ENCODE measurements at places on chromosomes 12 and 14.

DNA sequence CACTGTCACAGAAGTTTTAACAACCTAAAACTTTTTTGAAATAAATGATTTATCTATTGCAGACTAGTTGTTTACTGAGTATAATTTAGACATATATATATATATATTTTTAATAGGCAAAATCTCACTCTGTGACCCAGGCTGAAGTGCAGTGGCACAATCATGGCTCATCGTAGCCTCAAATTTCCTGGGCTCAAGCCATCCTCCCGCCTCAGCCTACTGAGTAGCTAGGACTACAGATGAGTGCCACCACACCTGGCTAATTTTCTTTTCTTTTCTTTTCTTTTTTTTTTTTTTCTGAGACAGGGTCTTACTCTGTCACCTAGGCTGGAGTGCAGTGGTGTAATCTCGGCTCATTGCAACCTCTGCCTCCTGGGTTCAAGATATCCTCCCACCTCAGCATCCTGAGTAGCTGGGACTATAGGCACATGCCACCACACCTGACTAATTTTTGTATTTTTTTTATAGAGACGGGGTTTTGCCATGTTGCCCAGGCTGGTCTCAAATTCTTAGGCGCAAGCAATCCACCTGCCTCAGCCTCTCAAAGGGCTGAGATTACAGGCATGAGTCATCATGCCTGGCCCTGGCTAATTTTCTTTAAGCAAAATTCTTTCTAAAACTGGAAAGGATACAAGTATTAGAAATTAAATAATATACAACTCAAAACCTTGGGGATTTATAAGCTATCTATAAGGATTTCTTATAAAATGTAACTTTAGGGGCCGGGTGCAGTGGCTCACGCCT lies 23.1 kb downstream of the EEA1 start:
- no peak for DNase-seq

- DNase-seq, result no peak
Measured at GRCh38 chr12:56885316-56885715, 48.9 kb downstream of the SDR9C7 start.

DNA sequence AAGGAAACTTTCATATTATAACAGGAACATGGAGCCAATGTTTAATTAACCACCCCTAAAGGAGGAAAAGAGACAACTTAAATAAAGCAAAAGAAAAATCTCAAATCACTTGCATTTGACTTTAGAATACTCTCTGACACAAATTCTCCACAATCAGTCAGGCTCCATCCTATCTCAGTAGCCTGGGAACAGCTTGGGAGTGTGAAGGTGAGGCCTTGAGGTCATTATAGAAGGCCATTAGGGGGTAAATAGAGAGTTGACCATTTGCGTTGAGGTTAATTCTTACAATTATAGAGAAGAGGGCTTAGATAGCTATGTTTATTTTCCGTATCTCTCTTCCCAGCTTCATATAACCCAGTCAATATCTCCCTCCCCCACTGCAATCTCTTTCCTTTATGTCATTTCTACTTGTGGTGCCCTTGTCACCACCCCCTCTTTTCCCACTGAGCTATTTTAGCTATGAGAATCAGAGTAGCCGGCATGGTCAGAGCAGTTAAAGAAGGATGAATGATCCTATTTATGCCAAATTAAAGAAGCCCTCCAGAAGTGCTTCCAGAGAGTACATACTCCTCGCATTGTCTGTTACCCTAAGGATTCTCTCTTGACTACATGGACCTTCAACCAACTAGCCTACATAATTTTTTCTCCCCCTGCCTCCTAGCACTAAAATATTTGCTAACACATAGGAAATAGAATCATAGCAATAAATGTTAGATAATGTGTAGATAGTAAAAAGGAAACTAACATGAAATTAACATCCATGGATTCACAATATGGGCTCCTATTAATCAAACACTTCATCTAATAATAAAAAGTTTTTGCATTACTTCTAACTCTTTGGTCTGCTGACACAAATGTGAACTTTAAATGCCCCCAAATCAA lies 135.2 kb upstream of the KRR1 start:
- DNase-seq, result no peak

GRCh38 chr12:53186745-53187144 lies 6.0 kb upstream of the CSAD start:
- DNase-seq, result no peak

GRCh38 chr12:3033539-3033867 lies 43.7 kb upstream of the TSPAN9 start:
- no peak for DNase-seq

- DNase-seq, result no peak
Measured at GRCh38 chr14:30949651-30950050, 75.3 kb downstream of the COCH start.

DNA sequence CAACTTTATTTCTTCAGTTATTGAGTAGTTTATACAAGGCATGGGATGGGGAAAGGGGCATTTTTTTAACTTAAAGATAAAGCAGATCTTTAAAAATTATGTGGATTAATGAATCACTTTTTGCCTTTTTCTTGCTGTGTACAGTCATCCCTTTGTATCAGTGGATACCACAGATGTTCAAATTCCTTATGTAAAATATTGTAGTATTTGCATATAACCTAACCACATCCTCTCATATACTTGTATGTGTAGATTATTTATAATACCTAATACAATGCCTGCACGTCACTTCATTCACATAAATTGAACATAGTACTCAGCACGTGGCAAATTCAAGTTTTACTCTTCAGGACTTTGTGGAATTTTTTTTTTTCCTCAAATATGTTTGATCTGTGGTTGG lies 66.5 kb upstream of the MON2 start:
- DNase-seq, result no peak

DNA sequence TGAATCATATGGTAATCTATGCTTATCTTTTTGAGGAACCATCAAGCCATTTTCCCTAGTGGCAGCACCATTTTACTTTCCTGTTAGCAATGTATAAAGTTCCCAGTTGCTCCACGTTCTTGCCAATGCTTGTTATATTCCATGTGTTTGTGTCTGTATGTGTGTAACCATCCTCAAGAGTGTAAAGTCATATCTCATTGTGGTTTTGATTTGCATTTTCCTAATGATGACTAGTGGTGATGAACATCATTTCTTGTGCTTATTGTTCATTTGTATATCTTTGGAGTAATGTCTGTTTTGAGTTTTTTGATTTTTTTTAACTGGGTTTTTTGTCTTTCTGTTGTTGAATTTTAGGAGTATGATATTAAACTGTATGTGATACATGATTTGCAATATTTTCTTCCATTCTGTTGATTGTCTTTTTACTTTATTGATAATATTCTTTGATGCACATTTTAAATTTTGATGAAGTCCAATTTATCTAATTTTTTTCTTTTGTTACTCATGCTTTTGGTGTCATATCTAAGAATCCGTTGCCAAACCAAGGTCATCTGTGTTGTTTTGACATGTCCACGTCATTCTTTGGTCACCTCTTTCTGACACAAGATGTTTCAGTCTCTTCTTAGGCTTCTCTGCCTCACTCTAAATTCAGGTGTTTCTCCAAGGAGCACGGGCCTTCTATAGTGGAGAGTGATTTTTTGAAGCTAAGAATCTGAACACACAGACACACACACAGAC lies 36.1 kb downstream of the PPHLN1 start:
- DNase-seq, result no peak

All from CD4-positive, alpha-beta T cell treated with Interleukin-12 subunit alpha and Interleukin-12 subunit beta, for 1 hour (primary cell).